ENCODE measurements at places on chromosomes 3 and 15. TPM values are rescaled to one million over a fixed set of nuclear protein-coding genes. Genes with fewer than 3 reads are reported as not detected.
A peak's percentile ranks its signal among the peaks of the same experiment; 100 is the strongest.

Gene RARB
- total RNA-seq, result not detected

Gene COL6A5
- total RNA-seq, result not detected

Gene SAXO2
- total RNA-seq, result 1.8 TPM

DNA sequence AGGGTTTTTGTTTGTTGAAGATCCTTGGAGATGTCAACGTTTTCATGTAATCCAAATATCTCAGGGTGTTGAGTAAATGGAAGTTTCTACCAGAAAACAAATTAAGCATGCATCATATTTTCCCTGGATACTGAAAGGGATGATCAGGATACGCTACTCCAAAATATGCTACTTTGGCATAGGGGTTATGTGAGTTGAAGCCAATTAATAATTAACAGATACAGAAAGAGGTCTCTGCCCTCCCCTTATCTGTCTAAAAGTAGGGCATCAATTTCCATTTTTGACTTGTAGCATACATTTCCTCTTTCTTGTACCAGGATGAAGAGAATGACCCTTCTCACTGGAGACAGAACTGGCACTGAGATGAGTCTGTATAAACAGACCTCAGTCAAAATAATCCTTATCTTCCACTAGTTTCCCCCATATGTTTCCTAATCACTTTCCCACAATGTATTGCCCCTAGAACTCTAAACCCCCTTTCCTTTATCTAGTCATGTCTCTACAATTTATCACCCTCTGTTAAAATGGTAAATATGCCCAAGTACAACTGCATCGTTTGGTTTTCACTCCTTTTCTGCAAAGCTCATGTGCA, 17.4 kb upstream of the ASB14 start:
- no peak for DNase-seq
- no peaks in the 10 kb centered on the region for H3K4me1 ChIP-seq
- peaks cover 2% of the 10 kb centered on the region for H3K27me3 ChIP-seq
- no peak overlapping the region for H3K4me3 ChIP-seq

Gene LMAN1L
- 0.36 TPM for total RNA-seq

Gene PGBD4
- total RNA-seq, result 3.7 TPM

- H3K36me3 ChIP-seq, result peaks cover 10% of the 10 kb centered on the region
- no peak for DNase-seq
- H3K27me3 ChIP-seq, result no peaks in the 10 kb centered on the region
These were observed 27.6 kb downstream of the ZFAND6 start for GRCh38 chr15:80087104-80087503.

DNA sequence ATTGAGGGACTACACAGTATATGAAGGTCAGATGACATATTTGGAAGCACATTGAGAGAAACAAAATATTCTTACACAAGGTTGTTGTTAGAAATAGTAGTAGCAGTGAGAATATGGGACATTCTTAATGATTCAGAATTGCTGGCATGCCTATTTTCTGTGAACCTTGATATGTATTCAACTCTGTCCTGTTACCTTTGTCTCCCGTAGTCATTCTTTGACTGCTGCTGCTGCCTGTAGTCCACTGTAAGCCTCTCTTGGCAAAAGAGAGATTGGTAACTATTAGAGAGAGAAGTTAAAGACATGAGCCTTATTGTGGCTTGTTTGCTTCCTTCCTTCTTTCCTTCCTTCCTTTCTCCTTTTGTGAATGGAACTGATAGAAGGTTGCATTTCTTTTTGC, 64.5 kb downstream of the TCF12 start:
- no peak overlapping the region for H3K4me3 ChIP-seq
- peaks cover 15% of the 10 kb centered on the region for H3K4me1 ChIP-seq
- H3K27me3 ChIP-seq, result no peaks in the 10 kb centered on the region
- DNase-seq, result no peak
- H3K27ac ChIP-seq, result no peak overlapping the region

- no peak overlapping the region for H3K27ac ChIP-seq
- no peak for DNase-seq
- H3K4me1 ChIP-seq, result peaks cover 2% of the 10 kb centered on the region
These were observed 84.2 kb upstream of the WNT5A start for GRCh38 chr3:55571216-55571813.

- no peak for DNase-seq
- no peak overlapping the region for H3K4me3 ChIP-seq
- H3K27me3 ChIP-seq, result no peaks in the 10 kb centered on the region
These were observed 18.3 kb upstream of the CYP11A1 start for GRCh38 chr15:74385733-74386132.

GRCh38 chr3:134072881-134073582, 43.3 kb upstream of the SLCO2A1 start:
- no peak for DNase-seq
- H3K4me3 ChIP-seq, result no peak overlapping the region
- H3K36me3 ChIP-seq, result no peaks in the 10 kb centered on the region
- no peaks in the 10 kb centered on the region for H3K27me3 ChIP-seq

Gene NRROS
- 38.2 TPM for total RNA-seq

DNA sequence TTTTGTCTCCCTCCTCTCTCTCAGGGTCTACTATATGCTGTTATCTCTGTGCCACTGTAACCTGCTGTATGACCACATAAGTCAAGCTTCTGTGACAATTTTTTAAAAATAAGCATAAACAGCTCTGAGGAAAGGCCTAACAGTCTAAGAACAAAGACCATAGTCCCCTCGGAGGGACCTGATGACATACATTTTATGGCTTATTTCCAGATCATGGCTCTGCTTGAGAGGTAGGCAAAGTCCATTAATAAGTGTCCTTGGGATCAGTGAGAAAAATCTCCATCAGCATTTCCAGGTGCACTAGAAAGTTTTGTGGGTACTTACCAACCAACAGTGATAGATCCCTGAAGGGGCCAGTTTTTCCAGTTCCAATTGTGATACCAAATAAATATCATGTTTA, 123.8 kb downstream of the TNIK start:
- peaks cover 18% of the 10 kb centered on the region for H3K4me1 ChIP-seq
- no peaks in the 10 kb centered on the region for H3K27me3 ChIP-seq
- H3K4me3 ChIP-seq, result no peak overlapping the region
- no peak overlapping the region for H3K27ac ChIP-seq
- H3K36me3 ChIP-seq, result peaks cover 12% of the 10 kb centered on the region

GRCh38 chr15:33089878-33090757, 104.4 kb downstream of the FMN1 start:
- H3K4me1 ChIP-seq, result peaks cover 2% of the 10 kb centered on the region
- no peak overlapping the region for H3K27ac ChIP-seq
- peaks cover 2% of the 10 kb centered on the region for H3K27me3 ChIP-seq
- H3K4me3 ChIP-seq, result no peak overlapping the region
- no peaks in the 10 kb centered on the region for H3K36me3 ChIP-seq

- H3K27me3 ChIP-seq, result no peaks in the 10 kb centered on the region
- H3K4me3 ChIP-seq, result no peak overlapping the region
- no peaks in the 10 kb centered on the region for H3K4me1 ChIP-seq
- no peaks in the 10 kb centered on the region for H3K36me3 ChIP-seq
- H3K27ac ChIP-seq, result no peak overlapping the region
- DNase-seq, result no peak
These were observed 234.3 kb downstream of the SQOR start for GRCh38 chr15:45869034-45869668.

DNA sequence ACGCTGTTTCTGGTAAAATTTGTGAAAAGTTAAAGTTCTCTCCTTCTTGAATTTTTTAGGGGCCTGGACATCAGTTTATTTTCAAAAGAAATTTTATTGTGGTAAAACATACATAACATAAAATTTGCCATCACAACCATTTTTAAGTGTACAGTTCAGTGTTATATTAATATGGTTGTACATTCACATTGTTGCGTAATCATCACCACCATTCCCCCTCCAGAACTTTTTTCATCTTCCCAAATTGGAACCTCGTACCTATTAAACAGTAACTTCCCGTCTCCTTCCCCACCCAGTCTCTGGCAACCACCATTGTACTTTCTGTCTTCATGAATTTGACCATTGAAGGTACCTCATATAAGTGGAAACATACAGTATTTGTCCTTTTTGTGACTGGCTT, 23.0 kb upstream of the XRN1 start:
- H3K4me1 ChIP-seq, result no peaks in the 10 kb centered on the region
- no peaks in the 10 kb centered on the region for H3K27me3 ChIP-seq
- no peak overlapping the region for H3K27ac ChIP-seq
- H3K36me3 ChIP-seq, result peaks cover 26% of the 10 kb centered on the region
- DNase-seq, result no peak

Gene RBPMS2
- not detected for total RNA-seq

DNA sequence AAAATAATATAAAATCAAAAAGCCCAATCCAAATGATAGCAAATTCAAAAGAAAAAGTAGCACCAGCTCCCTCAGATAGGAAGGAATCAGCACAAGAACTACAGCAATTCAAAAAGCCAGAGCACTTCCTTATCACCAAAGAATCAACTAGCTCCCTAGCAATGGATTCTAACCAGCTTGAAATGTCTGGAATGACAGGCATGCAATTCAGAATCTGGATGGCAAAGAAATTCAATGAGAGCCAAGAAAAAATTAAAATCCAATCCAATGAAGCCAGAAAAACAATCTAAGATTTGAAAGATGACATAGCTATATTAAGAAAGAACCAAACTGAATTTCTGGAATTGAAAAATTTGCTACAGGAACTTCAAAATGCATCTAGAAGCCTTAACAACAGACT, 1334.4 kb upstream of the ALCAM start:
- H3K4me3 ChIP-seq, result no peak overlapping the region
- no peaks in the 10 kb centered on the region for H3K27me3 ChIP-seq
- no peak for DNase-seq
- no peak overlapping the region for H3K27ac ChIP-seq

GRCh38 chr3:58000306-58001085, 7.7 kb upstream of the FLNB start:
- no peaks in the 10 kb centered on the region for H3K27me3 ChIP-seq
- H3K4me3 ChIP-seq, result no peak overlapping the region
- H3K4me1 ChIP-seq, result peaks cover 8% of the 10 kb centered on the region
- H3K27ac ChIP-seq, result no peak overlapping the region
- no peaks in the 10 kb centered on the region for H3K36me3 ChIP-seq
- DNase-seq, result no peak

- no peak for DNase-seq
- no peak overlapping the region for H3K4me3 ChIP-seq
- peaks cover 2% of the 10 kb centered on the region for H3K27me3 ChIP-seq
- no peaks in the 10 kb centered on the region for H3K4me1 ChIP-seq
- H3K36me3 ChIP-seq, result no peaks in the 10 kb centered on the region
These were observed 84.5 kb upstream of the GALNT15 start for GRCh38 chr3:16090024-16090423.

DNA sequence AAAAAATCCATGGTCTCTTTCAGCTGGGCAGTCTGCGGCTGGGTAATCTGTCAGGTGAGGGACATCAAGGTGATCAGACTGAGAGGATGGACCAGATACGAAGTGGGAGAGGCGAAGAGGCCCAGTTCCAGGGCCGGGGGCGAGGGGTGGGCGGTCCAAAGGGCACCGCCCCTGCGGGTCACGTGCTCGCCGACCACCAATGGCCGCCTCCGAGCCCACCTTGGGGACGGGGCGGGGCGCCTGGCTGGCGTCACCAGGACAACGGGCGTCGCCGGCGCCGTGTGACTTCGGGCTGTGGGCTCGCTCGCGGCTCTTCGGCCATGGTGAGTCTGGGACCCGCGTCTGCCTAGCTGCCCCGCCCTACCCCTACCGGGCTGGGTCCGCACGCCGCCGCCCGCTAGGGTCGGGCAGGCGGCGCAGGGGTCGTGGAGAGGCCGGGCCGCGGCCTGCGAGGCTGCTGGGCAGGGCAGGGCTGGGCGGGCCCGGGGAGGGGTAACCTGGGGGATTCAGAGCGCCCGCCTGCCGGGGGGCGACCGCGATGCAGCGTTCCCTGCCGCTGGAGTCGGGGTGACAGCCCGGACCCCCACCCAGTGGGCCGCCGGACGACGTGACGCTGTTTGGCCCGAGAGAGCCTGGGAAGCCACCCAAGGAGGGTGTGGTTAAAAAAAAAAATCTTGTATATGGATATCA, at the start of gene FBXL2:
Gene FBXL2, plus strand, starts transcription at position 250 of the 690 bp plus-strand sequence. Its CDS starts 71 bp downstream, at position 321.
- no peaks in the 10 kb centered on the region for H3K4me1 ChIP-seq
- peak; percentile 58 for DNase-seq
- peaks cover 39% of the 10 kb centered on the region for H3K27me3 ChIP-seq
- no peaks in the 10 kb centered on the region for H3K36me3 ChIP-seq
- H3K27ac ChIP-seq, result no peak within 1 kb of the TSS

GRCh38 chr3:191366675-191367074, 36.3 kb upstream of the UTS2B start:
- no peak overlapping the region for H3K27ac ChIP-seq
- H3K4me1 ChIP-seq, result no peaks in the 10 kb centered on the region
- peaks cover 4% of the 10 kb centered on the region for H3K36me3 ChIP-seq
- DNase-seq, result no peak

DNA sequence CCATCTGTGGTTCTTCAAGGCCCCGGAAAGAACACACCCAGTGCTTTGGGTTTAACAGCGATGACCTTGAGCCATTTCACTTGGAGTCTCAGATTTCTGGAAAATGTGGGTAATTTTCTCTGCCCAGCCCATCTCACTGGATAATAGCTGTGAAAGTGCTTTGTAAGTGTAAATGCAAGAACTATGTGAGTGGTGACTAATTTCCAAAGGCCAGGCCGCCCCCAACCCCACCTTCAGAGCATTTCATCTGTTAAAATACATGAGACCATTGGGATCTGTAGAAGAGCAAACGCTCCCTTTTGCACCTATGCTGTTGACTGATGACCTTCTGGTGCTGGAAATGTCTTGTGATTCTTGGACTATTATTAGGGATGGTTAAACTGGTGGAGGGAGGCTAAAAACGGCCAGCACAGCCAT, 196.8 kb upstream of the LPP start:
- H3K36me3 ChIP-seq, result peaks cover 2% of the 10 kb centered on the region
- peaks cover 48% of the 10 kb centered on the region for H3K4me1 ChIP-seq
- H3K27me3 ChIP-seq, result no peaks in the 10 kb centered on the region
- DNase-seq, result no peak
- no peak overlapping the region for H3K4me3 ChIP-seq

Gene SLC51A
- total RNA-seq, result not detected

- no peaks in the 10 kb centered on the region for H3K36me3 ChIP-seq
- H3K27ac ChIP-seq, result no peak overlapping the region
- H3K4me1 ChIP-seq, result peaks cover 2% of the 10 kb centered on the region
- DNase-seq, result no peak
- no peaks in the 10 kb centered on the region for H3K27me3 ChIP-seq
These were observed 158.7 kb downstream of the GBE1 start for GRCh38 chr3:81602781-81603180.

Gene SLC9A9
- total RNA-seq, result 1.1 TPM

Gene FOXL2NB
- not detected for total RNA-seq

Gene FRMD5
- 0.09 TPM for total RNA-seq

- H3K36me3 ChIP-seq, result no peaks in the 10 kb centered on the region
- no peak overlapping the region for H3K27ac ChIP-seq
- H3K27me3 ChIP-seq, result no peaks in the 10 kb centered on the region
- H3K4me1 ChIP-seq, result no peaks in the 10 kb centered on the region
These were observed 81.9 kb upstream of the PLXNA1 start for GRCh38 chr3:126900859-126901540.

DNA sequence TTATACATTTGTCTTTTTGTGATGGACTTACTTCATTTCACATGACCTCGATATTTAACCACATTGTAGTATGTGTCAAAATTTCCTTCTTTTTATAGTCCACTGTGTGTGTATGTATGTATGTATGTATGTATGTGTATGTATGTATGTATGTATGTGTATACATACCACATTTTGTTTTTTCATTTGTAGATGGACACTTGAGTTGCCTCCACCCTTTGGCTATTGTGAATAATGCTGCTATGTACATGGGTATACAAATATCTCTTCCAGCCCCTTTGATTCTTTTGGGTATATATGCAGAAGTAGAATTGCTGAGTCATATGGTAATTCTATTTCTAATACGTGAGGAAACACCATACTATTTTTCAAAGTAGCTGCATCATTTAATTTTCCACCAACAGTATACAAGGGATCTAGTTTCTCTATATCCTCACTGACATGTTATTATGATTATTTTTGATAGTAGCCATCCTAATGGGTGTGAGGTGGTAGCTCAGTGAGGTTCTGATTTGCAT, 228.2 kb downstream of the OPA1 start:
- H3K4me1 ChIP-seq, result no peaks in the 10 kb centered on the region
- no peaks in the 10 kb centered on the region for H3K36me3 ChIP-seq
- no peak for DNase-seq
- peaks cover 38% of the 10 kb centered on the region for H3K27me3 ChIP-seq
- no peak overlapping the region for H3K4me3 ChIP-seq
